NCI-H1105 (cell line): ENCODE measurements at places on chromosomes 13 and 19.

DNA sequence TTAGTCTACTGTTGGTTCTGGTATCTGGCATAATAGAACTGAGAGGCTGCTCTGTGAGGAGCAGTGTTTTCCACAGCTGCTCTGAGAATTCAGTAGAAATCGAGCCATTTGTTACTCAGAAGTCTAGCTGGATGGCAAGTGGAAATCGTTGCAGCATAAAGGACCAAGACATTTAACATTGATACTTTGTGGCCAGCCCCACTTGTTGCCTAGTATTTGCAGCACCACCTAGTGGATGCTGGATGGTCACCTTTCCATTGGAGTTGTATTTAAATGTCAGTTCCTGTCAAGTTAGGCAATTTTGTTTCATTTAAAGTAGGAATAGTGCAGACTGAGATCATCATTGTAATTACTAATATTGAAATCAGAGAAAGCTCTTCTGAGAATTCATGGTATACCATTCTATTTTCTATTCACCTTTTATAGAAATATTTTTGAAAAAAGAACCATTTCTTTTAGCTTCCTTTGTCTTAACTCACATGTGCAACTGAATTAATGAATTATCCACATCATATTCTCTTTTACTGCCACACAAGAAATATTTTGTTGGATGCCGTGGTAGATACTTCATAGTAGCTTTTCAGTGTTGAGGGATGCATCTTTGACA, 64.6 kb downstream of the PDS5B start:
- peak; percentile 27 for DNase-seq

GRCh38 chr13:45548281-45548680, 67.3 kb downstream of the ERICH6B start:
- DNase-seq = no peak

GRCh38 chr19:55165952-55166529, 372 bp downstream of the DNAAF3 start:
- DNase-seq = peak; percentile 93

DNA sequence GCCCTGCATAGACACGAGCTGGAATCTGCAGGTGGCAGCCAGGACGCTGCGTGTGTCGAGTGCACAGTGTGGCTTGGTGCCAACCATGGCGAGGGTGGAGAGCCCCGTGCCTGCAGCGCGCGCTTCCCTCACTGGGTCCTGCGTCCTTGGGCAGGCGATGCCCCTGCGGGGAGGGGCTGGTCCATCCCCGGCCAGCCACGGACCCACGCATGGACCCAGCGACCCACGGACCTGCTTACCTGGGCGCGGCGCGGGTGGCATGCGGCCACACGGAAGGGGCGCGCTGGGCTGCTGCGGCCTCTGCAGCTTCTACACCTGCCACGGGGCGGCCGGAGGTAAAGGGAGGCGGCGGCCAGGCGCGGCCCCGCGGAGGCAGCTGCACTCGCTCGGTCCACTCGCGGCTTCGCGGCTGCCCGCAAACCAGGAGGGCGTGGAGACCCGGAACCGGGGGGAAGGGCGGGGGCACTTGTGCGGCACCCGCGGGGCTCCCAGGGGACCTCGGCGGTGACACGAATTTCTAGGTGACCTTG, 569 bp upstream of the MCF2L start:
- DNase-seq = peak; percentile 91

DNA sequence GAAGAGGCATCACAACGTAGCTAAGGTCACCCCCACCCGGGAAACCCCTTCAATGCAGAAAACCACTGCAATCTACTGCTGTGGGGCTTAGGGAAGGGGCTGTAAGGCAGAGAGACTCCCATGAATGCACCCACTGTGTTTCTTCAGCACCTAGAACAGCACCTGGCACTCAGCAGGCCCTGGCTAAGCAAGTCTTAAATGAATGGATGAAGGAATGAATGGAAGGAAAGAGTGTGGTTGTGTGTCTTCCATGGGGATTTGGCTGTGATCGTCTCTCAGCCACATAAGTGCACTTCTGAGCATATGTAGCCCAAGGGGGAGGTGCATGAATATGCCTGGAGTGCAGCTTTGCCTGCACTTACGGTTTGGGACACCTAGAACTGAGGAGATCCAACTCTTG, 2.9 kb downstream of the CCDC159 start:
- no peak for DNase-seq

- DNase-seq = no peak
Observed at GRCh38 chr13:70108356-70109105, at the start of gene KLHL1. TSS of gene KLHL1 (minus strand) at chr13:70108452. CDS start at chr13:70107699, 753 bp downstream.

GRCh38 chr13:77034881-77035280, 7.9 kb upstream of the FBXL3 start:
- DNase-seq = no peak
